ENCODE measurements at places on chromosomes 2 and 18. TPM values are rescaled to one million over a fixed set of nuclear protein-coding genes. Genes with fewer than 3 reads are reported as not detected.

- no peak overlapping the region for H3K27ac ChIP-seq
- no peaks in the 10 kb centered on the region for H3K27me3 ChIP-seq
- no peaks in the 10 kb centered on the region for H3K4me1 ChIP-seq
- H3K4me3 ChIP-seq, result no peak overlapping the region
These were observed 87.8 kb downstream of the KCTD18 start for GRCh38 chr2:200422071-200422470.

DNA sequence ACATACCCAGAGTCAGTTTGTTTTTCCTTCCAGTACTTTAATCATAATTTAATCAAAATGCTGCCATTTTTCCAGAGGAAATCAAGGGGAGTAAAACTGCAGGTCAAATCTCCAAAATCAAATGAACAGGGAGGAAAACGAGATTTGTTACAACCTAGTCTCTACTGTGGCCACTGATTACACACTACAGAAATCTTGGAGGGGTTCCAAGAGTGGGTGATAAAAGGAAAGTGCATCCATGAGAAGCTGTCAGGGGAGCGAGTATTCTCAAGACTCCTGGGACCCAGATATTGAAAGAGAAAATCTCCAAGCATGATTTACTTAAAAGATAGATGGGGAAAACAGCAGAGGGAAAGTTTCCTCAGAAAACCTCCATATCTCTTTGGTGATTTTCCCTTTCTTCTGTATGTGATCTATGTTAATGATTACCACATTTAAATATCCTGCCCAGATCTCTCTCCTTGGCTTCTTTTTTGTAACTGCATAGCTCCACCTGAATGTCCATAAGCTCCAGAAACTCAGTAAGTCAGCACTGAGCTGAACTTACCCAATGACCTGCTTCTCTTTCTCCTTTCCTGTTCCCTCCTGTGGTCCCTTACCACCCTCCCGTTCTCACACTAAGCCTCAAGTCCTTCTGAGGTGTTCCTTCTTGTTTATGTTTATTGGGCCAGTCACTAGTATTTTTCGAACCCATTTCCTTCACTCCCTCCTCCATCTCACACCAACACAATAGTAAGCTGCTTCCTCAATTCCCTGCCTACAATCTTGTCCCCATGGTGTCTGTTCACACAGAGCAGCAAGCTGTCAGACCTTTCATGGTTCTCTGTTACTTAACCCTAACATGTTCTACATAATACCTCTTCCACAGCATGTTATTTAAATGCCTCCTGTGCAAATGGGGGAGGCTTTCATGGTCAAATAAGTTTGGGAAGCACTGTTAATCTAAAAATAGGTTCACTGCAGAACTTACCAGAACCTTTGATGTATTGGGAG lies 73.9 kb upstream of the TWSG1 start:
- no peak overlapping the region for H3K4me3 ChIP-seq
- DNase-seq, result peak; percentile 29
- no peaks in the 10 kb centered on the region for H3K4me1 ChIP-seq
- H3K27me3 ChIP-seq, result no peaks in the 10 kb centered on the region

DNA sequence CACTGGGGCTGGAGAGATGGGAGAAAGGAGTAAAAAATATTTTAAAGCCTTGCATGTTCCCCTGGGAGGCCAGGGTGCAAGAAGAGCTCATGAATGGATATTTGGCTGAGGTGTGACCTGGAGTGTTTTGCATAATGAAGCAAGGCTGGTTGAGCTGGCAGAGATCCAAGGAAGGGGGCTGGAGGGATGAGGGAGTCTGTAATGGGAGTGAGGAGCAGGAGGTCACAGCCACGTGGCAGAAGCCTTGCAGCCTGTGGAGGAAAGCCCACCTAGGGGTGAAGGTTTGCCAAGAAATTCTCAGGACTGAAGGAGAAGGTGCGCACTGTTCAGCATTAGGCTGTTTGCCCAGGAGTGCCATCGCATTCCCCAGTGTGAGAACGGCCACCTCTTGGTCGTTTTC lies 40.3 kb upstream of the ATP8B1 start:
- no peaks in the 10 kb centered on the region for H3K36me3 ChIP-seq
- peaks cover 24% of the 10 kb centered on the region for H3K4me1 ChIP-seq
- H3K4me3 ChIP-seq, result no peak overlapping the region
- no peak overlapping the region for H3K27ac ChIP-seq

- H3K27ac ChIP-seq, result no peak overlapping the region
- H3K4me1 ChIP-seq, result peaks cover 43% of the 10 kb centered on the region
- no peaks in the 10 kb centered on the region for H3K36me3 ChIP-seq
- H3K4me3 ChIP-seq, result no peak overlapping the region
- DNase-seq, result no peak
These were observed 134.3 kb upstream of the HAAO start for GRCh38 chr2:42926434-42927333.

DNA sequence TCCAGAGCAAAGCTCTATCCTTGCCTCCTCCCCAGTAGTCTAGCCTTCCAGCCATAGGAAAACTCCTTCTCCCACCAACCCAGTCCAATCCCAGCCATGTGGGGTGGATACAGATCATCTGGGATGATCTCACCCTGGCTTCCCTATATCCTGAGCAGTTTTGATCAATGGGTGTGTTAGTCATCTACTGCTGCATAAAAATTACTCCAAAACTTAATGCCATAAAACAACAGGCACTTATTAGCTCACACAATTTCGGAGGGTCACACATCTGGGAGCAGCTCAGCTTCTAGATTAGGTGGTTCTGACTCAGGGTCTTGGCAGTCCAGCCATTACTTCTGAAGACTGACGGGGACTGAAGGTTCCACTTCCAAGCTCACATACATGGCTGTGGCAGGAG lies 190.4 kb downstream of the SPP2 start:
- no peaks in the 10 kb centered on the region for H3K4me1 ChIP-seq
- no peaks in the 10 kb centered on the region for H3K27me3 ChIP-seq
- no peaks in the 10 kb centered on the region for H3K36me3 ChIP-seq
- H3K27ac ChIP-seq, result no peak overlapping the region
- DNase-seq, result no peak

GRCh38 chr2:189580241-189580651 lies 340 bp downstream of the SLC40A1 start:
- peak overlapping the region; percentile 27 for H3K27ac ChIP-seq
- H3K4me3 ChIP-seq, result peak overlapping the region; percentile 43
- no peaks in the 10 kb centered on the region for H3K36me3 ChIP-seq
- H3K27me3 ChIP-seq, result peaks cover 78% of the 10 kb centered on the region
- peaks cover 5% of the 10 kb centered on the region for H3K4me1 ChIP-seq
- DNase-seq, result peak; percentile 44

The PAX8 gene
- not detected for total RNA-seq

DNA sequence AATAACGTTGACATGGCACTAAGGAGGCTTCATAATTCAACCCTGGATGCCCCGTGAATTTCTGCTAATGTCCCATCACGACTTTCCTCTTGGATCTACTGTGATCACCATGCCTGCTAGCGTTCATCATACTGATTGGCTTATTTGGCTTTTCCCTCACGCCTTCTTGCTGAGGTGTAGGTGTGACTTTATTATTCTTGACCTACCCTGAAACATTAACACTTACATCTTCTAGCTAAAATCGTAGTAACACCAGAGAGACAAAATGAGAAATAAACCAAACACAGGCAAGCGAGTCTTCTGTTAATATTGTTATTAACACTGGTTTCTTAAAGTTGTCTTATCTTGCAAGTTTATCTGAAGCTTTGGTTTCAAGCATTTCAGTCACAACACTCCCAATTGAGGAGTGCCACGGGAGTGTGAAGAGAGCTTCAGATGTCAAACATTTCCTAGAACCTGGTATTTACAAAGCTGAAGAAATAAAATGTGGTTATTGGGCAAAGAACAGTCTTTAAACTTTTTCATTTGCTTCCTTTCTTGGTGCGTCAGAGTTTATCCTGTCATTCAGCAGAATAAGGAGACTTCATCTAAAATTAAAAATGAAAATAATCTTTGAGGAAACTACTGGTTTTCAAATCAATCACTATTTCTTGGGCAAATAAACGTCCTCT lies 15.4 kb upstream of the STAT1 start:
- H3K27me3 ChIP-seq, result no peaks in the 10 kb centered on the region
- H3K4me1 ChIP-seq, result peaks cover 31% of the 10 kb centered on the region
- no peak overlapping the region for H3K27ac ChIP-seq
- no peaks in the 10 kb centered on the region for H3K36me3 ChIP-seq
- no peak overlapping the region for H3K4me3 ChIP-seq

DNA sequence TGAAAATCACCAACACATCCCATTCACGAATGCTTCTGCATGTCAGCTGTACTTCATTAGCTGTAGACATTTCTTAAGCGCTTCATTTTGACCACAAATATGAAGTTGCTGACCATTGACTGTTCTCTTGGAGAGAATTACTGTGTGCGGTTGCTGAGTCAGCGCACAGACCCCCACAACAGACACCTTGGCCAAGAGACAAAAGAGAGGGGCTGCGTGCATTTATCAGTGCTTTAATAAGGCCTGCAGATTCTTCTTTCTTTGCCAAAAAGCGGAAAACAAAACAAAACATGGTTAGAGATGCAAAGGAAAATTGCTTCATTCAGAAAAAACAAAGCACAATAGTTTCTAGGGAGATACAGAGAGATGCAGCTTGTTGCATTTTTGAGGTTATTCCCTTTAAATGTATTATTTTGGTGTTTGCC lies 174.7 kb downstream of the ACKR3 start:
- no peak overlapping the region for H3K4me3 ChIP-seq
- peaks cover 12% of the 10 kb centered on the region for H3K4me1 ChIP-seq
- H3K36me3 ChIP-seq, result no peaks in the 10 kb centered on the region
- no peaks in the 10 kb centered on the region for H3K27me3 ChIP-seq
- no peak for DNase-seq

DNA sequence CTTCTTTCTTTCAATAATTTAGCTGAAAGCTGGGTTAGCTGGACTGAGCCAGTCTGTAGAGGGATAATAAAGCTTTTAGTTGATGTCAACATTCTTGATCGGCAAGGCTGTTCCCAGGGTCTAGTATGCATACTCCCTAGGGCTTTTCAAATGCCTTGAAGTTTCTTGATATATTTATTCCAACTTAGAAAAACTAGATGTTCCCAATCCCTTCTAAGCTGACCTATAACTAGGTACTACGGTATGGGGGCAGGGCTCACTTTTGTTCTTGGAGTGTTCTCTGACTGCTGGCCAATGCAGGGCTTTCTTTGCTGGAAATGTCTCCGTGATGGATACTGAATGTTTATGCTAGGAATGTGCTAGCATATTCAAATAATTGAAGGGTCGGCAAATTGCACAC lies 258.6 kb upstream of the TANK start:
- H3K27ac ChIP-seq, result no peak overlapping the region
- no peaks in the 10 kb centered on the region for H3K36me3 ChIP-seq
- peaks cover 5% of the 10 kb centered on the region for H3K4me1 ChIP-seq
- peak; percentile 63 for DNase-seq

The GKN2 gene
- not detected for total RNA-seq

GRCh38 chr18:48827291-48828193 lies 123.2 kb downstream of the SMAD7 start:
- peaks cover 79% of the 10 kb centered on the region for H3K4me1 ChIP-seq
- DNase-seq, result peak; percentile 84
- H3K27ac ChIP-seq, result peak overlapping the region; percentile 96
- H3K36me3 ChIP-seq, result no peaks in the 10 kb centered on the region
- H3K4me3 ChIP-seq, result peak overlapping the region; percentile 27

DNA sequence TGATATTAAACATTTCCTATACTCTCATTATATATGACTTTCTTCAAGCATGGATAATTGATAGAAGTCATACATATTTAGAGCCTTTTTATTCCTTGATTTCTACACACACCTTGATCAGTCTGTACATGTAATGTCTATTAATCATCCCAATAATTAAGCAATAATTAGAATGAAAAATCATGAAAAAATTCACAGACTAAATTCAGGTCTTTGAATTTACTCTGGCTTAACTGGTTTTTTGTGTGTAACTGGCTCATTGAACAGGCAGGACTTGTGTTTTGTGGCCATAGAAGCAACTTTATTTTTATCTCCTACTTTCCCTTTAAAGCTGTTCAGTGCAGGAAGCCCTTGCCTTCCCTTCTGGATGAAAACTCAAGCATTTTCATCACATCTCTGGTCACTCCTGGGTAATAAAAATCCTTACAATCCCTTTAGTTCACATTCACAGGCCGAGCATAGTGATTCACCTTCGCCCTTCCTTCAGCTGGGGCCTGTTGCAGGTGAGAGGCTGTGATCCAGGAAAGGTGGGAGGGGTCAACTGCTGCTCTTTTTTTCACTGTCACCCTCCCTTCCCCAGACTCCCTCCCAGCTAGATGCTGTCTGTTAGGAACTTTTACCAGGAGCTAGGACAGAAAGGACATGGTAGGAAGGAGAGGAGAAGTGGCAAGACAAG lies 58.0 kb upstream of the ITSN2 start:
- H3K27me3 ChIP-seq, result peaks cover 4% of the 10 kb centered on the region
- no peaks in the 10 kb centered on the region for H3K36me3 ChIP-seq
- no peak overlapping the region for H3K4me3 ChIP-seq

All from cardiac muscle cell (in vitro differentiated cells and primary cell).